Stimulated activated CD4-positive, alpha-beta T cell treated with anti-CD3 and anti-CD28 coated beads, Interleukin-2, amount 100 ng/mL, for 4 hours (primary cell): ENCODE measurements at places on chromosomes 2 and 18.

DNA sequence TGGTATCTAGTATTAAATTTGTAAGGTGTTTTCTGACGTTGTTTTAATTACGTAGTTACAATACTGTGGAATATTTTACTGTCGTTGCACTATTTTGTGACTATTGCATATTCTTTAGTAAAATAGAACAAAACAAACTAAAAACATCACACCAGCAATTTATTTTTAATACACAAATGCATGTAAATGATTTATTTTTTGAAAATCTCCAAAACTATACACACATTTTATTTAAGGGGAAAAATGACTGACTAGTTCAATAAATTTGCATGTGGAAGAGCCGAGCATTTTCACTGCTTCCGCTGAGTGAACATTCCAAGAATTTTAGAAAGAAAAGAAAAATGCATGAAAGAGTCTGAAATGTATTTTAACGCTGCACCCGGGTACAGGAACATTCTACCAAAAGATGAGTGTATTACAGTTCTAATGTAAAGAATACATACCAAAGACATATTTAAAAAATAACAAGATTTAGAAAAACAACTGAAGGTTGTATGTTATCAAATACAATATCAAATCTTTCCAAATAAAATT lies 257.7 kb downstream of the MEIS1 start:
- DNase-seq = no peak

GRCh38 chr2:116378786-116379185 lies 1435.7 kb upstream of the DDX18 start:
- DNase-seq = no peak

- no peak for DNase-seq
These were observed 309.9 kb upstream of the RAB12 start for GRCh38 chr18:8299054-8299980.

GRCh38 chr2:240604939-240605716 lies 18.6 kb downstream of the CAPN10 start:
- no peak for DNase-seq

- DNase-seq = no peak
These were observed 46.3 kb upstream of the LTBP1 start for GRCh38 chr2:32900246-32900973.

GRCh38 chr2:112433932-112434730 lies 686 bp upstream of the RGPD8 start:
- DNase-seq = no peak

GRCh38 chr2:197888321-197888720 lies 83.9 kb downstream of the PLCL1 start:
- no peak for DNase-seq

DNA sequence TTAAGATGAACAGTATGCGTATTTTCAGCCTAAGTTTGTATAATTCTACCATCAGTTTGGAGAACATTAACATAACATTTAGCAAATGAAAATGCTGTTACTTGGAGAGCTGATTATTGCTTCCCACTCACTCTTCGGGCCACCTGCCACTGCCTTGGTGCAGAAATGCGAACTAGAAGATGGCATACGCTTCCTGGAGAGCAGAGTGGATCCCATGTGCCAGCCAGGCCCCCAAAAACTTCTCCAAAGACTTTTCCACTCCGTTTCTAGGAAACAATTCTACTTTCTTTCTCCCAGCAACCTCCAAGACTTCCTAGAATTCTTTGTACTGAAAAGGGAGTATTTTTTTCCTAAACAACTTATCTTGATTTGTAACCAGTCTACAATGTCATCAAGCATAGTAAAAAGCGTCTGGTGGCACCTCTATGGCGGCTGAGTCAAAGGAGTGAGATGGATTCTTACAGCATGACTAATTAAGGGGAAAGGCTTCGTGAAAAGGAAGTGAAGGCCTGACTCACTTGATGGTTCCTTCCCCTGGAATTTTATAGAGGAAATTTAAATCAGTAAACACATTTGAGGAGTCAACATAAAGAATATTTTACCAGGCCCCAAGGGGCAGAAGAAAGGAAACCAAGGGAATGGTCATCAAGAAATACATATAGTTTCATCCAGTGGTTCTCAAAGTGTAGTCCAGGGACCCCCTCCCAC lies 36.6 kb downstream of the FEZ2 start:
- DNase-seq = no peak

DNA sequence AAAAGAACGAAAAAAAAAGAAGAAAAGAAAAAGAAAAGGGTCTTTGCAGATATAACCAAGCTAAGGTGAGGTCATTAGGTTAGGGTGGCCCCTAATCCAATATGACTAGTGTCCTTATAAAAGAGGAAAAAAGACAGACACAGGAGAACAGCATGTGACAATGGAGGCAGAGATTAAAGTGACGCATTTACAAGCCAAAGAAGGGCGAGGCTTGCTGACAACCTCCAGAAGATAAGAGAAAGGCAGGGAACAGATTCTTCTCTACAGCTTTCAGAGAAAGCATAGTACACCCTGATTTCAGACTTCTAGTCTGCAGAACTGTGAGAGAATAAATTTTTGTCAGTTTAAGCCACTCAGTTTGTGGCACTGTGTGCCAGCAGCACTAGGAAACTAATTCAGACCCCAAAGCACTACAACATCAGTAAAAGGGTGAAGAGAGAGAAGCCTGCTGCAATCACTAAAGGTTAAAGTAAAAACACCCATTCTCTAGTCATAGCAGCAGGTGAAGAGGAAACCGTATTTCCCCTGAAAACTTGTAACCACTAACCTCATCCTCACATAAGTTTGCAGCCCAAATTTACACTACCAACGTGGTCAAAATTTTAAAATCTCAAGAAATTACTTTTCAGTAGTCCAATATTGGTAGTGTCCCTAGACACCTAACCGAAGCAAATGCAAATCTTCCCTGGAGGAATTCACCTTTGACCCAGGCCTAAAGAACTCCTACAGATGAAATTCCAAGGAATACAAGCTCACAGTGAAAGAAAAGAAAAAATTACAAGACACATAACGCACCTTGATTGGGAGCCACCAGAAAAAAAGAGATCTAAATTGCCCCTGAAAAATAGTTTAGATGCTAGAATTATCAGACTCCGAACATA lies 17.5 kb downstream of the REEP1 start:
- DNase-seq = no peak

DNA sequence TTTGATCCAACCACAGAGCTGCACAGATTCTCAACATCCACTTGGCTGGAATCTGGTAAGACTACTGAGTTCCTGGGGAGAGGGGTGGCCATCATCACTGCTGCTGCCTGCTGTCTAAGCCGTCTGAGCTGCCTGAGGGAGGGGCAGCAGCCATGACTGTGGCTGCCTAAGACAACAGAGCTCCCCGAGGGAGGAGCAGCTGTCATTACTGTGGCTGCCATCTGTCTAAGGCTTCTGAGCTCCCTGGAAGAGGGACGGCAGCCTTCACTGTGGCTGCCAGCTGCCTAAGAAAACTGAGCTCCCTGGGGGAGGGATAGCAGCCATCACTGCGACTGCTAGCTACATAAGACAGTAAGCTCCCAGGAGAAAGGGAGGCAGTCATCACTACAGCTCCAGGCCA lies 584.4 kb downstream of the NR4A2 start:
- DNase-seq = no peak

DNA sequence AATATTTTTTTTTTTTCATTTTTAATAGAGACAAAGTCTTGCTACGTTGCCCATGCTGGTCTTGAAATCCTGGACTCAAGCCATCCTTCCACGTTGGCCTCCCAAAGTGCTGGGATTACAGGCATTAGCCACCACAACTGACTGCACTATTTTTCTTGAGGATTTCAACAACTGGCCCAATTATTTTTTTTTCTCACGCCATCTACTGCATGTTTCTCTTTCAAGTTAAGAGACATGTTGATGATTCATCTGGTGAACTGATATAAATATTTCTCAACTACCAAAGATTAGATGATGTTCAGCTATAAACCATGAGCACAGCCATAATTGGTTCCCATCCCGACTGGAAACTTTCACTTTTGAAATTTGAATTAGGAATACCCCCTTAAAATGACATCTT lies 688.4 kb upstream of the SYT4 start:
- DNase-seq = no peak

DNA sequence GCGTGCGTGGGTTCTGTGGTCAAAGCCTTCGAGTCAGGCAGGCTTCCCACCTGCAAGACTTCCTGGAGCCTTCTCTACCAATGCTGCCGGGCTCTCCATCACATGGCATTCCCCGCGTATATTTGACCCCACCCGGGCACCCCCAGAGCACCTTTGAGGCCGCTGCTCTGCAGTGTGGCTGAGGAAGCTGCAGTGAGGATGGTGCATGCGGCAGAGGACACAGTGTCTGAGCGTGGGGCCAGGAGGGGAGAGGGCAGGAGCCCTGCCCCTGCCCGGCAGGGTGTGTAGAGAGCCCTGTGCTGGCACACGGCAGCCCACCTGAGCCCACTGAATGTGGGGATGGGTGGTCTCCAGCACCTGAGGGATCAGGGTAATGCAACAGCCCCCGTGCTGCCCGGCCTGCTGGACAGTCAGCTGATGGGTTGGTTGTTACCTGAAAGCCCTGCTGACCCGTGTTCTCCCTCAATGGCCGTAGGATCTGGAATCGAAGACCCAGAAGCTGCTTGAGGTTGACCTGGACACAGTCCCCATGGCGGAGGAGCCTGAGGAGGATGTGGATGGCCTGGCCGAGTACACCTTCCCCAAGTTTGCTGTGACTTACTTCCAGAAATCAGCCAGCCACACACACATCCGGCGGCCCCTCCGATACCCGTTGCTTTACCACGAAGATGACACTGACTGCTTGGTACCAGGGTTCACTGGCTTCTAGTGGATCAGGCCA lies 36.8 kb upstream of the GPR17 start:
- no peak for DNase-seq

- no peak for DNase-seq
These were observed 221.5 kb downstream of the SH3RF3 start for GRCh38 chr2:109350526-109350925.

- DNase-seq = no peak
These were observed 5.4 kb downstream of the ITGAV start for GRCh38 chr2:186595219-186595618.
